Bronchial smooth muscle cell (primary cell): ENCODE measurements at places on chromosomes 4 and X. TPM values are rescaled to one million over a fixed set of nuclear protein-coding genes. Genes with fewer than 3 reads are reported as not detected.

Gene MUC7
- total RNA-seq = not detected in 2 replicates

Gene RRH
- total RNA-seq = not detected in 2 replicates

Gene PPARGC1A
- 0.47 and 0.69 TPM in 2 replicates for total RNA-seq

Gene CXorf65
- total RNA-seq = not detected in 2 replicates

Gene SSX4
- total RNA-seq = not detected in 2 replicates

Gene TMEM192
- 1.1 and 2.7 TPM in 2 replicates for total RNA-seq

Gene C4orf36
- total RNA-seq = 1.1 and 2.1 TPM in 2 replicates

Gene ERAS
- not detected in 2 replicates for total RNA-seq

Gene HPGDS
- not detected in 2 replicates for total RNA-seq

Gene VEGFC
- total RNA-seq = 13.4 and 20.4 TPM in 2 replicates

Gene FRG1
- total RNA-seq = 10.4 and 25.8 TPM in 2 replicates

Gene INTU
- total RNA-seq = 4.1 and 5.5 TPM in 2 replicates

Gene DSPP
- not detected in 2 replicates for total RNA-seq

Gene TMPRSS11A
- not detected in 2 replicates for total RNA-seq

Gene UGT2B17
- not detected in 2 replicates for total RNA-seq

Gene CCKAR
- 6.0 and 45.9 TPM in 2 replicates for total RNA-seq

Gene ZNF732
- 0.09 and 0.16 TPM in 2 replicates for total RNA-seq

Gene H2BW2
- not detected in 2 replicates for total RNA-seq

Gene MBNL3
- total RNA-seq = 1.4 and 1.9 TPM in 2 replicates

Gene TMPRSS11B
- not detected in 2 replicates for total RNA-seq

Gene SPANXC
- total RNA-seq = not detected in 2 replicates

Gene CD38
- under 0.01 TPM in 1 of 2 replicates, not detected in the other for total RNA-seq

Gene PHOX2B
- total RNA-seq = not detected in 2 replicates

Gene CSAG3
- total RNA-seq = not detected in 2 replicates

Gene AGTR2
- not detected in 2 replicates for total RNA-seq

Gene CCDC149
- total RNA-seq = 10.1 and 17.9 TPM in 2 replicates

Gene CCSER1
- total RNA-seq = not detected in 2 replicates

Gene TMEM31
- total RNA-seq = not detected in 2 replicates

Gene BEX5
- not detected in 2 replicates for total RNA-seq

Gene ABHD18
- 3.2 and 3.8 TPM in 2 replicates for total RNA-seq

Gene SMAD1
- 22.1 and 27.0 TPM in 2 replicates for total RNA-seq

Gene TSPAN7
- total RNA-seq = 0.17 TPM in 1 of 2 replicates, not detected in the other

Gene F11
- not detected in 2 replicates for total RNA-seq

Gene ARMCX4
- total RNA-seq = 5.7 and 5.8 TPM in 2 replicates

Gene EGF
- under 0.01 and 0.26 TPM in 2 replicates for total RNA-seq

Gene SGMS2
- total RNA-seq = 26.9 and 38.9 TPM in 2 replicates

Gene GASK1B
- total RNA-seq = 38.0 and 51.1 TPM in 2 replicates

Gene BST1
- total RNA-seq = 8.7 and 12.1 TPM in 2 replicates

Gene MGAT4D
- not detected in 2 replicates for total RNA-seq

Gene TMPRSS11E
- total RNA-seq = 0.16 TPM in 1 of 2 replicates, not detected in the other

Gene PABPC1L2B
- total RNA-seq = 0.09 TPM in 1 of 2 replicates, not detected in the other

Gene TCEAL3
- total RNA-seq = 13.6 and 28.2 TPM in 2 replicates

Gene BEX1
- total RNA-seq = 0.63 TPM in 1 of 2 replicates, not detected in the other

Gene MSANTD1
- 0.32 and 0.60 TPM in 2 replicates for total RNA-seq

Gene HTN1
- total RNA-seq = not detected in 2 replicates

Gene AMTN
- total RNA-seq = not detected in 2 replicates

Gene DCAF8L2
- not detected in 2 replicates for total RNA-seq

Gene TMEM271
- total RNA-seq = not detected in 2 replicates

Gene GABRA4
- under 0.01 TPM in 1 of 2 replicates, not detected in the other for total RNA-seq

Gene TLR10
- total RNA-seq = not detected in 2 replicates

Gene EGFL6
- total RNA-seq = under 0.01 TPM in 1 of 2 replicates, not detected in the other

Gene TBC1D1
- total RNA-seq = 26.5 and 37.4 TPM in 2 replicates

Gene STAP1
- total RNA-seq = not detected in 2 replicates

Gene PFKFB1
- total RNA-seq = 0.16 TPM in 1 of 2 replicates, not detected in the other

Gene TRIML2
- 0.16 TPM in 1 of 2 replicates, not detected in the other for total RNA-seq

Gene GIMD1
- total RNA-seq = not detected in 2 replicates
